ENCODE measurements at places on chromosomes 12 and 14.
A peak's percentile ranks its signal among the peaks of the same experiment; 100 is the strongest.

GRCh38 chr12:70353780-70354660 is 12.1 kb upstream of the KCNMB4 start:
- DNase-seq = no peak

DNA sequence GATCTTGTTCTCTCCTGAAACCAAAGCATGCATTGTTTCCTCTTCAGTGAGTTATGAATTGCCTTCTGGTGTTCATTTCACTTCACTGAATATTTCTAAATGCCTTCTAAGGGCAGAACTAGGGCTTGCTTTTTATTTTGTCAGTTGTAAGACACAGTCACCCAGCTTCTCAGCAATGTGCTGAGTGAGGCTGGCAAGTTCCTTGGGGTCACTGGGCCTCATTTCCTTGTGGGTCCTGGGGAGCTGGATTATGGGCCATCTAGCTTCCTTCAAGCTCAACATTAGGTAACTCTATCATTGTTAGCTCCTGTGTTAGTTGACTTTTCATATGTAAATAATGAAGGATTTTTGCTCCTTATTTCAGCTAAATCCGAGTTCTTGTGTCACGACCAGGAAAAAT is 13.8 kb downstream of the ASCL4 start:
- no peak for DNase-seq

GRCh38 chr14:103808403-103809001 is 38.9 kb downstream of the PPP1R13B start:
- peak; percentile 43 for DNase-seq

- no peak for DNase-seq
Measured at GRCh38 chr12:29616664-29617406, 119.3 kb upstream of the OVCH1 start.

DNA sequence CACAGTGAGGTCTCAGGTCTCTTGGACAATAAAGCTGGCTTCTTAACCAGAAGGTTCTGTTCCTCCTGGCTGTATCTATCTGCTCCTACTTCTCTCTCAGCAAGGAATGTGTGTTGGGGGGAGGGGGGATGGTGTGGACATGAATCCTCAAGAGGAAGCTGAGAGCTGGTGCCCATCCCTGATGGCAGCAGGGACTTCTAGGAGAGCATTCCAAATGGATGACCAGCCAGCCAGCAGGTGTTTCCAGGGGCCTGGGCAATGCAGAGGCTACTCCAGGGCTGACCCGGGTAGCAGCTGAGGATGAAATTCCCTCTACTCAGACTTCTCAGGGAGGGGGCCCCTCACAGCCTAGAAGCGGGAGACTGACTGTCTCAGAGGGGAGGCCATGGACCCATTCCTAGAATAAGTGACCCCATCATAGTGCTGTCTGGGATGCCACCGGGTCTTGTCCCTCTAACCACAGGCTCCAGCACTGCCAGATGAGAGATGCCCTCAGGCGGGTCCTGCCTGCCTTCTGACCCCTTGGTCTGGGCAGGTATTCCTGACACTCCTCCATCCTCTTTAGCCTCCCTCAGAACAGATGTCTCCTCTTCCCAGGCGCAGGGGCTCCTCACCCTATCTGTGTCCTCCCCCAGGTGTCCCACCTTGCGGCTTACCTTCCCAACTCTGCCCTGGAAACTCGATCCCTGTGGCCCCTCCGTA is 1.2 kb downstream of the RAB15 start:
- no peak for DNase-seq

Measured in fibroblast of skin of left quadriceps (primary cell).